H4 (cell line): ENCODE measurements at places on chromosomes 4 and X.
A peak's percentile ranks its signal among the peaks of the same experiment; 100 is the strongest.

- DNase-seq = peak; percentile 44
These were observed 46.0 kb downstream of the SEPSECS start for GRCh38 chr4:25113915-25114904.

DNA sequence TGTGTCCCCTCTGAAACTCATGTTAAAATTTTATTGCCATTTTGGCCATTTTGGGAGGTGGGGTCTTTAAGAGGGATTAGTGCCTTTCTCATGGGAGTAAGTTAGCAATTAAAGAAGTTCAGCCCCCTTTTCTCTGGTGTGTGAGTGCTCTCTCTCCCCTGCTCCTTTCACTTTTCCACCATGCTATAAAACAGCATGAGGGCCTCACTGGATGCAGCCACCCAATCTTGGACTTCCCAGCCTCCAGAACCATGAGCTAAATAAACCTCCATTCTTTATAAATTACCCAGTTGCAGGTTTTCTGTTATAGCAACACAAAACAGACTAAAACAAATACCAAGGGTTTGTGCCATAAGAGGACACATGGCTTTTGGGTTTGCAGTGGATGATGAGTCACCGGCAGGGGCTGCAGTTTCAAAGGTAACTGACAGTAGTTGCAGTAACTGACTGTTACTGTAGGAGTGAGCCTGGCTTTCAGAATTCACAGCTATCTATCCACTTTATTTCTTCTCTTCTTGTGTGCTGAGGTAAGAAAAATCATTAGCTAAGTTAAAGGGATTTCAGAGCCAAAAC lies 121.5 kb downstream of the PPEF1 start:
- DNase-seq = peak; percentile 5

GRCh38 chr4:119130365-119131065 lies 5.1 kb upstream of the MYOZ2 start:
- DNase-seq = no peak

DNA sequence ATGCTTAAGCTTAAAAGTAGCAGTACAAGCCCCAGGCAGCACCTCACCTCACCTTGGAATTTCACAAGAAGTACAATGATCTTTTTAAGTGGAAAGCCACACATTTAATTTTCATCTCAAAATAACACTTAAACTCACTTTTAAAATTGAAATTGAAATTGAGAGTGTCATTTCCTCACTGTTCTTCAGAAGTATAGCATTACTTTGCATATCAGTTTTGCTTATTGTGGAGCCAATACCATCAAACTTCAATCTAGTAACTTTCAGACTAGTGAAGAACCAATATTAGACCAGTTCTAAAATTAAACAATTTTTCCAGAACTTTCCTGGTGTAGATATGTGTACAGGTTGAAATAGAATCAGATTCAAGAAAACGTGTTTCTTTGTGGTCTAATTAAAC lies 242.4 kb downstream of the NDST4 start:
- DNase-seq = no peak

GRCh38 chrX:132031867-132032266 lies 8.8 kb downstream of the STK26 start:
- DNase-seq = no peak
